Psoas muscle (tissue), 8 donors: ENCODE measurements at places on chromosomes 3 and 15. TPM values are rescaled to one million over a fixed set of nuclear protein-coding genes. Genes with fewer than 3 reads are reported as not detected.

- DNase-seq: no peak
Measured at GRCh38 chr3:46982546-46982945, 3.1 kb downstream of the NBEAL2 start.

DNA sequence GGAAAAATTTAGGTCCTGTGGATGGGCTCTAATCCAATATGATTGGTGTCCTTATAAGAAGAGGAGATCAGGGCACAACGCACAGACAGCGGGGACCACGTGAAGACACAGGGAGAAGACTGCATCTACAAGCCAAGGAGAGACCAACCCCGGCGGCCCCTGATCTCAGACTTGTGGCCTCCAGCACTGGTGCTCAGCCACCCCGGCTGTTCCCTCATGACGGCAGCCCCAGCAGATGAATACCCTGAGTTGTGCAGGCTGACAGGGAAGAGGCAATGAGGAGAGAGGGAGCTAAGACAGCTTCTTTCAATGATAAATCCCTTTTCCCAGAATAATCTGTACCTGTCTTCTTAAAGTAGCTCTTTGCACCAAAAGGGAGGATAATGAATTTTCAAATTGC lies 33.3 kb upstream of the CGNL1 start:
- DNase-seq: no peak

GRCh38 chr3:126340596-126340942 lies 16.6 kb downstream of the KLF15 start:
- no peak for DNase-seq

The LTK gene
- total RNA-seq: 0.13 TPM

The GOLGA8T gene
- total RNA-seq: 0.15 TPM

The LRRC31 gene
- total RNA-seq: not detected
